ENCODE measurements at places on chromosomes 11 and 22. TPM values are rescaled to one million over a fixed set of nuclear protein-coding genes. Genes with fewer than 3 reads are reported as not detected.

DNA sequence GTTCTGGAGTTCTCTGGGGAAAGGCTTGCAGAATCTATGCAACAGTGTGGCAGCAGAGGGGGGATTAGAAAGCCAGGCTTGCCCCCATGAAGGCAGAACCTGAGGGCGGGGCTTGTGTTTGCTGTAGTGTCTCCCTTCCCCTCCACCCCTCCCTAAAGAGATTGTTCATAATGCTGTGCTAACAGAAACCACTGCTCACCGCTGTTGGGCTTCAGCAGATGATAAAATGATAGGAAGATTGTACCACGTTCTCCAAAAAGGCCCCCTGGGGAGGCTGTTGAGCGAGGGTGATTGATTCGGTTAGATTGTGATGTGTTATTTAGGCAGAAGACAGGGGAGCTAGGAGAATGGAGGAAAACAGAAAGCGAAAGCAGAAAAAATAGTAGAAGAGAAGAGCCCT, 215.2 kb upstream of the NCAM1 start:
- DNase-seq, result no peak

POU2AF3 gene
- not detected for total RNA-seq

OR51I1 gene
- total RNA-seq, result not detected

CELF1 gene
- 261 TPM for total RNA-seq
